GM20000 (cell line): ENCODE measurements at places on chromosomes 7 and 10.

GRCh38 chr10:47207281-47207615 lies 92.7 kb upstream of the GDF10 start:
- no peak for DNase-seq

GRCh38 chr10:10780746-10781145 lies 236.9 kb upstream of the CELF2 start:
- DNase-seq, result no peak

GRCh38 chr10:28318626-28319025 lies 15.8 kb upstream of the MPP7 start:
- DNase-seq, result no peak

DNA sequence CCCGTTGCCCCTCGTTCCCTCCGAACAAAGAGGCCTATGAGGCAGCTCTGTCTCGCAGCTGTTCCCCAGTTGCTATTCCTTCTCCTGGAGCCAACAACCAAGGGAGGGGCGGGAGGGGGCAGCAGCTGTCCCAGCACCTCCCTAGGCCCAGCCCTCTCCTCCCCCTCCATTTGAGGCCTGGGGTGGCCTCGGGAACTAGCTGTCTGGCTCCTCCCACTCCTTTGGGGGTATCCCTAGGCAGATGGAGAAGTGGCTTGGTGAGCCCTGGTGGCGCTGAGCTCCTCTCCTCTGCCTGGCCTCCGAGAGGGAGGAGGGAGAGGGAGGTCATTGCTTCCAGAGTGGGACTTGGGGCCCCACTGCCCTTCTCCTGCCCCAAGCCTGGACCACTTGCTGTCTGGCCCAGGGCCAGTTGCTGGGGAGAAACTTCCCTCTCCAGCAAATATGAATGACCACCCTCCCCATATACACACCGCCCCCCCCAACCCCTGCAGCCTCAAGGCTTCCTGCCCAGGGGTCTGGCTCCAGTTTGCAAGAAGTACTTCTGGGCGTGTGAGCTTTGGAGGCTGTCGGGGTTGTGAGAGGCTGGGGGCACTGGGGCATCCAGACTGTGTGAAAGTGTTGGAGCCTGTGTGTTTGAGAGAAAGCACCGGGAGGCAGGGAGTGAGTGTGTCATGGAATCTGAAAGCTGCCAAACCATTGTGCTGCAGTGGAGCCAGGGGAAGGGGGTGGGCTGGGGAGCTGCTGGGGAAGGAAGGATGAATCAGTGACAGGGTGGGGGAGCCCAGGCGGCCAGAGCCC lies 3.1 kb downstream of the FLNC start:
- no peak for DNase-seq

DNA sequence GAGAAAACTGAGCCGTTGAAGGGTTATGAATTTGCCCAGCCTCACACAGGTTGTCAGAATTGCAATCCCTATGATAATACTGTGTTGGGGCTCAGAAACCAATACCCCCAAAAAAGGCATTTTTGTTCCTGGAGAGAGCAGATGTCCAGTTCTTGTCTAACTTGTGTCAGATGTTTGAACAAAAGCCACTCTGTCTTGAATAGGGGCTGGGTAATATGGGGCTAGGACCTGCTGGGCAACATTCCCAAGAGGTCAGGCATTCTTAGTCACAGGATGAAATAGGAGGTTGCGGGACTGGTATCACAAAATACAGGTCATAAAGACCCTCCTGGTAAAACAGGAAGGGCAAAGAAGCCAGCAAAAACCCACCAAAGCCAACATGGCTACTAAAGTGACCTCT lies 482.1 kb downstream of the IPMK start:
- DNase-seq, result no peak

DNA sequence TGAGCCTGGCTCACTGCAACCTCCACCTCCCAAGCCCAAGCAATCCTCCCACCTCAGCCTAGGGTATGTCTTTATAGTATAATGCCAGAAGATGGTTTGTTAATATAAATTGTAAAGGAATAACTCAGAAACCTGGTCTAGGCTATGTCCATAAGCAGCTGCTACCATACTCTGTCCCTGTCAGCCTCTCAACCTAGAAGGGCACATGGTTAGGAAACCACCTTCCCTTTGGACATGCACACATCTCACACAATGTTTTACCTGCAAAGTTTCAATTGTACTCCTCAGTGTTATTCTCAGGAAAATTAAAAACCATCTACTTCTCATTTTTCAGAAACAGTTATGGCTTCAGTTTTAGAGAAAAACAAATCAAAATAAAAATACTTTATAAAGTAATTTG lies 40.1 kb downstream of the ARHGAP21 start:
- no peak for DNase-seq

DNA sequence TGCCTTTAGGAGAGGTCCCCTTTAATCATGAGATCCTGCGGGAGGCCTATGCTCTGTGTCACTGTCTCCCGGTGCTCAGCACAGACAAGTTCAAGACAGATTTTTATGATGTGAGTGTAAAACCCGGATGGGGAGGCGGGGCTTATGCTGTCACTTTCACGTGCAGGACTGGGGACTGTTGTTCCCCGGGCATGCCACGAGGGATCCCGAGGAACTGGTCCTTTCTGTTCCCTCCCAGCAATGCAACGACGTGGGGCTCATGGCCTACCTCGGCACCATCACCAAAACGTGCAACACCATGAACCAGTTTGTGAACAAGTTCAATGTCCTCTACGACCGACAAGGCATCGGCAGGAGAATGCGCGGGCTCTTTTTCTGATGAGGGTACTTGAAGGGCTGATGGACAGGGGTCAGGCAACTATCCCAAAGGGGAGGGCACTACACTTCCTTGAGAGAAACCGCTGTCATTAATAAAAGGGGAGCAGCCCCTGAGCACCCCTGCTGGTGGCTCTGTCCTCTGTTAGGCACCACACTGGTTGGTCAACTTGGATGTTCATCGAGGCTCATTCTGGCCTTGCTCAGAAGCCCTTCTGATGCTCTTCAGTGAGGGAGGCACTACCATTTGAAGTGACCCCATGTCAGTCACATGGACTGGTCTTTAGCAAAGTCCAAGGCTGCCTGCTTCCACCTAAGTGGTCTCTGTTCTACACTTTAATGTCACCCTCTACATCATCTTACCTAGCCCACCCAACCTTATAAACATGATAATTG lies 2.8 kb downstream of the COPS6 start:
- no peak for DNase-seq

DNA sequence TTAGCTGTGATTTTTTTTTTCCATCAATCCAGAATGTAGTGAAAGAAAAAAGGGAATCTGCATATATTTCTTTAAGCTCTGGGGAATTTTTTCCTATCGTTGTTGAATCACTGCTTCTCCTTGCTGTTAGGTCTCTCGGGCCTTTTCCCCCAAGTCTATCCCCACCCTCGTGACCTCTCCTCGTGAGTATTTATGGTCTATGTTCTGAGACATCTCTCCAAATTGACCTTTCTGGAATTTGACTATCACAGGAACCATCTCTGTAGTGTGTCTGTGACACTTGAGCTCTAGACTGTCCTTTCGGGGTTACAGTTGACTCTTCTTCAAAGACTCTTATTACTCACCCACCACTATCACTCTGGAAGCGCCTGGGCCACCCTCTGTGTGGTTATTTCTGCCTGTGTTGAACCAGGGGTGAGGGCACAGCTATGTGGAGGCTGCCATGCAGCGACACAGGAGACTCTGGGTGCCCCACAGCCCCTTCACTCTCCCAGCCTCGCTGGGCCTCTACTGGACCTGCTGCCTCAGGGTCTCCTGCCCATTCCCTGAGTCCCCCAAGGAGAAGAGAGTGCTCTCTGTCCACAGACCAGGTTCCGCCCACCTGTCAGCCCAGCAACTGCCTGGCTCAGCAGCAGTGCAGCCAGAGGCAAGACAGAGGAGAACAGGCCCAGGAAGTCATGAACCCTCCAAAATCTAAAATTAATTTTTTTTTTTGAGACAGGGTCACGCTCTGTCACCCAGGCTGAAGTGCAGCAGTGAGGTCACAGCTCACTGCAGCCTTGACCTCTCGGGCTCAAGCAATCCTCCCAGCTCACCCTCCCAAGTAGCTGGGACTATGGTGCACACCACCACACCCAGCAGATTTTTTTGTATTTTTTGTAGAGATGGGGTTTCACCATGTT lies 45.7 kb upstream of the PTPRN2 start:
- no peak for DNase-seq

DNA sequence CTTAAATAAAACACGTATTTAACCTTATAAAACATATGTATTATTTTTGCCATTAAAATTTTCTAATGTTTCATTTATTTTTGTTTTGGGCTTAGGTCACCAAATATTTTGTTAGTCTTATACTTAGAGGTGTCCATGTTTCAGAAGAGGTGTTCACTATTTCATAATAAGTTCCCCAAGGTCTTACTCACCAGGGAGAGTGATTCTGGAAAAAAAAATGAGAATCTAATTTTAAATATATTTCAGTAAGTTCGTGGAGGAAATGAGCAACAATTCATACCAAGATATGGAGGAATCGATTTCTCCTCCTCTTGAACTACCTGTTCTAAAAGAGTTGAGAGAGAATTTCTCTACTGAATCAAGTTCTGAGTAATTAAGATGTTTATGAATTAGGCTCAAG lies 271.6 kb upstream of the SLC26A5 start:
- no peak for DNase-seq

DNA sequence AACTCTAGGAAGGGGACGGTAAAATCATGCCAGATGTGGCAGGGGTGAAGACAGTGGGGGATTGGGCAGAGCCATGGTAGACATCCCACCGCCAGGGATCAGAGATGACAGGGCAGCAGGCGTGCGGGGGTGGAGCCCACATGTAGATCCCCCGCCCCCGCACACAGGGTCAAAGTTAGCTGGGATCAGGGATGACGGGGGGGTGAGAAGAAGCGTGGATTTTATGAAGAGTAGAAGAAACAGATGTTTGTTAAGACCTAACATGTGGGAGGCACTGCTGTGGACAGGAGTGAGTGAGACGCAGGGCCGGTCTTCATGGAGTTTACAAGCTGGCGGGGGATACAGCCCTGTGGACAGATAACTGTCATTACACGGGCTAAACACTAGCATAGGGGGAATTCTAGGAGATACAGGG lies 154.0 kb upstream of the KLF14 start:
- no peak for DNase-seq

DNA sequence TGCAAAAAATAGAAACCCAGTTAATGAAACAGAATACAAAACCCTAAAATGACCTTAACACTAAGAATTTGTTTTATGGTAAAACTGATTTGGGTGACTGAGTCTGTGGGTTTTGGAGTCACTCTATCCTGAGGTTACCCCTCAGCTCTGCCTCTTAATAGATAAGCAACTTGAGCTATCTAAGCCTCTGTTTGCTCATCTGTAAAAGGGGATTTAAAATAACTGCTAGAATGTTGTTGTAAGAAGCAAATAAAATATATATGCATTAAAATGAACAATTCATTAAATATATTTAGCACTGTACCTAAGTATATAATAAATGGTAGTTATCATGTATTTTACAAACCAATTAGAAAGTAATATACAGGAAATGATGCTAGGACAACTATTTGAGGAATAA lies 115.4 kb downstream of the CABCOCO1 start:
- no peak for DNase-seq
